ENCODE measurements at places on chromosomes 2 and 18.

DNA sequence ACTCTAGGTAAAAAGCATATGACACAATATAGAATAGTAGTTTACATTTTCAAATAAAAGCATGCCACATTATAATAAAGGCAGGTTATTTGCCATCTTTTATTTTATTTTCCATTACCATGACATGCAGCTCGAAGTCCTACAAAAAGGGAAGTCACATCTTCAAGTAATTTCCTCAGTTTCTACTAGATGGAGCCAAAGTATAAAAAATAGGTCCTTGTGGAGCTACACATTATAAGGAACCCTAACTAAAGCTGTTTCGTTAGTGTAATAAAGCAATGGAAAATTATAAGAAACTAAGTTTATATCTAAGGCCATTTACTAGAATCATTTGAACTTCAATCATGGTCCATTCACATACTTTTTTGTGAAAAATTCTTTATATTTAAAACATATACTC lies 674.5 kb downstream of the KCNJ3 start:
- DNase-seq: no peak

- DNase-seq: peak; percentile 16
Observed at GRCh38 chr18:46416706-46417638, 240.0 kb downstream of the LOXHD1 start.

- DNase-seq: no peak
Observed at GRCh38 chr18:60027397-60027796, 127.6 kb downstream of the PMAIP1 start.

DNA sequence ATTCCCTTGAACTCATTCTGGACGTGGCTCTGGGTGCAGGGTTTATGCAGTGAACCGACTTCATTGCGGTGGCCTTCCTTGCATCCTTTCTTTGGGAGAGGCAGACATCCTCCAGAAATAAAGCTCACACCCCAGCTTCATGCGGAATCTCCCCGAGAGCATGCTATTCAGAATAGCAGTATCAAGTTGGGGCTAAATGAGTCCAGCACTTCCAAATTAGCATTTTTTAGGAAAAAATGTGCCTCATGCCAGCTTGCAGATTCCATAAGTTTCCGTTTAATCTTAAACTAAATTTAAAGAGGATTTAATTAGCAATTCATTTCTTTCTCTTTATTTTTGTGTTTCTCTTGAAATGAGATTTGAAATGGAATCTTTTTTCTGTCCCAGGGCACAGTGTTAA lies 107.4 kb upstream of the HDAC4 start:
- DNase-seq: no peak

GRCh38 chr2:27407798-27408491 lies 1.4 kb downstream of the PPM1G start:
- DNase-seq: no peak

DNA sequence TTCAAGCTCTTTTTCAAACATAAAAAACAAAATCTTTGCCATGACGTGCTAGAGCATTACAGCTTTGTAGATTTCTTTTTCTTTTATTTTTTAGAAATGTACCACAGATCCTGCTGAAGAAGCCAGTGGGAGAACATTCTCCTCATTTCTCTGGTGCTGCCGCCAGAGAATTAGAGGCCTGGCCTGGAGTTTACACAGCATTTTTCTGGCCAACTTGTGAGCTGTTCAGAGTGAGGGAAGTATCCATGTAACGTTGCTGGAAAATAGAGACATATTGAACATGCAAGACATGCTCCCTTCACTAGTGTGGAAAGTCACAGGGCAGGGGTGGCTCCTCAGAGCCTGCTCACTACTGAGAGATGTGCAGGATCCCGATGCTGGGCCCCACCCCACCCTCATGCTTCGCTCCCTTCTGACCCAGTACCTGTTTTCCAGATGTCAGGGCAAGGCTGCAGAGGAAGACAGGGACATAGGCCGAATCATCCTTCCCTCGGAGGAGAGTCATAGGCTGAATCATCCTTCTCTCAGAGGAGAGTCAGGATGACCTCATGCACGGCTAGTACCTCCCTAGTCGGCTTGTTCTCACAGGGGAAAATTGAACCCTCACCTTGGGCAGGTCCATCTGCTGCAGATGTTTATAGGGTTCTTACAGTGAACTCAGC lies 298.5 kb downstream of the INSIG2 start:
- no peak for DNase-seq

DNA sequence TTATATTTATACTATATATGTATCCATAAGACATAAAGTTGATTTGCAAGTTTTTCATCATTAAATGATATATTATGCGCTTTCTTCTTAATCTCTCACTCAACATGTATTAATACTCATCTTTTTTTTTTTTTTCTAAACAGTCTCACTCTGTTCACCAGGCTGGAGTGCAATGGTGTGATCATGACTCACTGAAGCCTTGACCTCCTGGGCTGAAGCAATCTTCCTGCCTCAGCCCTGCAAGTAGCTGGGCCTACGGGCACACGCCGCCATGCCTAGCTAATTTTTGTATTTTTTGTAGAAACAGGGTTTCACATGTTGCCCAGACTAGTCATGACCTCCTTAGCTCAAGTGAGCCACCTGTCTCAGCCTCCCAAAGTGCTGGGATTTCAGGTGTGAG lies 51.4 kb upstream of the MAP4K3 start:
- DNase-seq: no peak

GRCh38 chr2:240322231-240322955 lies 113.1 kb upstream of the GPC1 start:
- DNase-seq: no peak

GRCh38 chr2:72947952-72948830 lies 30.9 kb downstream of the EMX1 start:
- DNase-seq: no peak

- peak; percentile 49 for DNase-seq
Observed at GRCh38 chr2:223727562-223727961, 109.8 kb downstream of the AP1S3 start.

- DNase-seq: no peak
Observed at GRCh38 chr2:52369178-52369577, 1337.2 kb upstream of the NRXN1 start.

DNA sequence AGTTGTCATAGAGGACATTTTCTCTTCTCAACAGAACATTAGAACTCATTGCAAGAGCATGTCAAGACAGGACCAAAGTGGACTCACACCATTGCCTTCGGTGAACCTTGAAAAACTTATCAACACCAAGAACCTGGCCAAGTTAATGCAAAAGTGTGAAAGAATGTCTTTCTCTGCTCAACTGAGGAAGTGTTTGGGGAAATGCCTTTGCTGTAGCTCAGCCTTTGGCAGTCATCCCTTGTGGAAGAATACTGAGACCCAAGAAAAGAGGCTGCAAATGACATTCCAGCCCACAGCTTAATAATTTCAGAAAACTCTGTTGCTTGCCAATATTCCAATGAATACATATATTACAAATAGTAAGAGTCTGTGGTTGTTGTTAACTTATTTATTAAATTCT lies 728.8 kb upstream of the PIK3C3 start:
- DNase-seq: no peak

- DNase-seq: no peak
Observed at GRCh38 chr2:41924709-41925408, 123.0 kb upstream of the PKDCC start.

GRCh38 chr18:27242392-27243047 lies 57.4 kb upstream of the CHST9 start:
- DNase-seq: no peak

GRCh38 chr2:129759472-129760010 lies 219.9 kb upstream of the RAB6C start:
- DNase-seq: no peak

DNA sequence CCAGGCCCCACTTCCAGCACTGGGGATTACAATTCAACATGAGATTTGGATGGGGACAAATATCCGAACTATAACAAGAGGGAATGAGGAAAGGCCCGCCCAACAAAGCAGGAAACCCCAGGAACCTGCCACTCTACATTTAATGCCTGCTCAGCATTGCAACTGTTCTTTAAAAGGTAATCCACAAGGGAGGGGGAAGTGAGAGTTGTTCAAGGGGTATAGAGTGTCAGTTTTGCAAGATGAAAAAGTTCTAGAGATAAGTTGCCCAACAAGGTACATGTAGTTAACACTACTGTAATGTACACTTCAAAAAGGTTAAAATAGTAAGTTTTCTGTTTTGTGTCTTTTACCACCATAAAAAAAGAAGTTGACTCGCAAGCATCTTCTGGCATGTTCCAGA lies 137.6 kb downstream of the MBD2 start:
- peak; percentile 10 for DNase-seq
